Upper lobe of right lung (tissue), 1 donor: ENCODE measurements at places on chromosomes 6 and 20. TPM values are rescaled to one million over a fixed set of nuclear protein-coding genes. Genes with fewer than 3 reads are reported as not detected.

Gene FBXO5
- total RNA-seq: 4.9 TPM

Gene GJA10
- not detected for total RNA-seq

Gene KIZ
- 16.2 TPM for total RNA-seq

Gene CLPSL2
- not detected for total RNA-seq

Gene BMP2
- 22.7 TPM for total RNA-seq

Gene METTL24
- 3.7 TPM for total RNA-seq

Gene PPP2R5D
- total RNA-seq: 24.1 TPM

Gene KCNS1
- 1.6 TPM for total RNA-seq

Gene FOXS1
- 3.3 TPM for total RNA-seq

Gene VNN1
- 10.1 TPM for total RNA-seq

Gene ACSS2
- 146 TPM for total RNA-seq

Gene GPR63
- total RNA-seq: 0.55 TPM

Gene RAB44
- 0.96 TPM for total RNA-seq

Gene HLA-DQA1
- total RNA-seq: 111 TPM

Gene NFKBIE
- 7.1 TPM for total RNA-seq

Gene CRISP2
- not detected for total RNA-seq

Gene WFDC10B
- not detected for total RNA-seq

Gene AVP
- total RNA-seq: not detected

Gene TMEM200A
- total RNA-seq: 5.9 TPM

Gene TXLNB
- total RNA-seq: 1.3 TPM

Gene HLA-DOA
- total RNA-seq: 25.2 TPM

Gene MTFR2
- total RNA-seq: 1.4 TPM

Gene DNPH1
- 27.6 TPM for total RNA-seq

Gene RARS2
- total RNA-seq: 28.9 TPM

Gene SPAG4
- 2.9 TPM for total RNA-seq

Gene TPD52L1
- total RNA-seq: 24.5 TPM

Gene ULBP3
- total RNA-seq: 3.8 TPM

Gene FAM209B
- not detected for total RNA-seq

Gene STMND1
- total RNA-seq: not detected

Gene MEP1A
- total RNA-seq: not detected

Gene DEFB116
- total RNA-seq: not detected

Gene SLPI
- 966 TPM for total RNA-seq

Gene IPCEF1
- 8.8 TPM for total RNA-seq

Gene DEFB124
- total RNA-seq: not detected

Gene TP53TG5
- not detected for total RNA-seq

Gene CST4
- not detected for total RNA-seq

Gene HDAC2
- total RNA-seq: 62.2 TPM

Gene DLK2
- 0.23 TPM for total RNA-seq

Gene BPIFB1
- 0.67 TPM for total RNA-seq

Gene SIGLEC1
- 53.6 TPM for total RNA-seq

Gene MRPL2
- total RNA-seq: 42.4 TPM

Gene OR2B6
- not detected for total RNA-seq

Gene BPIFB4
- total RNA-seq: not detected

Gene MMP24
- 13.0 TPM for total RNA-seq

Gene HDGFL1
- total RNA-seq: not detected
